Posterior vena cava (tissue), 2 donors: ENCODE measurements at places on chromosomes 2 and 18. TPM values are rescaled to one million over a fixed set of nuclear protein-coding genes. Genes with fewer than 3 reads are reported as not detected.

The HOXD3 gene
- 10.9 TPM for total RNA-seq

DNA sequence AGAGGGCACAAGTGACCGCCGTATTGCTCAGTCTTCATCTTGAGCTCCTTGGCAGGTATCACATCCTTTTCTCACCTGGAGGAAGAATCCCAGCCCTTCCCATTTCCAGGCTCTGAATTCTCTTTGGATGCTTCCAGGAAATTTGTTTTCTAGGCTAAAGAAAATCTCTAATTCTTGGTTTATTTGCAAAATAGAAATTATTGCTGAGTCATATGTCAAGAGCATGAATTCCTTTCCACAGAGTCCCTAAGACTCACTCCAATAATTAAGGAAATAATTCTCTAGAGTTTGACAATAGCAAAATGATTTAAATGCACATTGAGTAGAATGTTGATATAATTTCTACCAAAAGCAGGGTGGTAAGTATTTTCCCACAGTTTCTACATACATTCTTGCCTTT, 16.3 kb upstream of the CCDC68 start:
- DNase-seq: no peak

- no peak for DNase-seq
Observed at GRCh38 chr2:179939259-179939658, 67.8 kb downstream of the CWC22 start.

GRCh38 chr18:21194871-21195771, 46.9 kb upstream of the GREB1L start:
- no peak for DNase-seq
